ENCODE measurements at places on chromosomes 7 and 10. TPM values are rescaled to one million over a fixed set of nuclear protein-coding genes. Genes with fewer than 3 reads are reported as not detected.

DNA sequence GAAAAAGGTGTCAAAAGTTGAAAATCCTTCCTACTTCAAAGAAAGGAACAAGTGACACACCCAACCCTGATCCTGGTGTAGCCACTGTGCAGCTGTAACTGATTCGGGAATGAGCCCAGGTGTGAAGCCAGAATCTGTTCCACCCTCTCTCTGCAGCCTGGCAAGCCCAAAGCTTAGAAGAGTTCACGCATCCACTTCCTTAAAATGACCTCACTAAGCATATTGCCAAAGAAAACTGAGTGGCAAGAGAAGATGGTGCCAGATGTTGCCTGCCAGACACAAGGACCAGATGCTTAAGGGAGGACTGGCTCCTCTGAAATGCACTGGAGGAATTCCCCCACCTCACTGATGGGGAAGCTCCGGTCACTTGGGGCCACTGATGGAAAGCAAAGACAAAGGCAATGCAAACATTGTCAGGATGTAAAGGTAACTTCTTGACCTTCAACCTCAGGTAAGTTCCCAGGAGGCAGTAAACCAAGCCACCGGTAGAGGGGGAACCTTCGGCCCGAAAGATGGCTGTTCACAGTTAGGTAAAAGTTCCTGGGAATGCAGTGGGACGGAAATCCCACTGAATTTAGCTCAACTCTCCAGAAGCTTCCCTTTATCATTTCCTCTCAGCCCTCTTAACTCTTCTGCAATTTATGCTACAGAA lies 554.9 kb downstream of the KCNMA1 start:
- H3K4me3 ChIP-seq: no peak overlapping the region
- no peak overlapping the region for H3K27ac ChIP-seq
- H3K4me1 ChIP-seq: no peaks in the 10 kb centered on the region
- no peaks in the 10 kb centered on the region for H3K27me3 ChIP-seq

- H3K27ac ChIP-seq: no peak overlapping the region
- H3K4me1 ChIP-seq: peaks cover 3% of the 10 kb centered on the region
- no peaks in the 10 kb centered on the region for H3K27me3 ChIP-seq
- H3K4me3 ChIP-seq: no peak overlapping the region
- DNase-seq: peak; percentile 12
- no peaks in the 10 kb centered on the region for H3K36me3 ChIP-seq
Measured at GRCh38 chr10:66586897-66587679, 338.7 kb upstream of the LRRTM3 start.

DNA sequence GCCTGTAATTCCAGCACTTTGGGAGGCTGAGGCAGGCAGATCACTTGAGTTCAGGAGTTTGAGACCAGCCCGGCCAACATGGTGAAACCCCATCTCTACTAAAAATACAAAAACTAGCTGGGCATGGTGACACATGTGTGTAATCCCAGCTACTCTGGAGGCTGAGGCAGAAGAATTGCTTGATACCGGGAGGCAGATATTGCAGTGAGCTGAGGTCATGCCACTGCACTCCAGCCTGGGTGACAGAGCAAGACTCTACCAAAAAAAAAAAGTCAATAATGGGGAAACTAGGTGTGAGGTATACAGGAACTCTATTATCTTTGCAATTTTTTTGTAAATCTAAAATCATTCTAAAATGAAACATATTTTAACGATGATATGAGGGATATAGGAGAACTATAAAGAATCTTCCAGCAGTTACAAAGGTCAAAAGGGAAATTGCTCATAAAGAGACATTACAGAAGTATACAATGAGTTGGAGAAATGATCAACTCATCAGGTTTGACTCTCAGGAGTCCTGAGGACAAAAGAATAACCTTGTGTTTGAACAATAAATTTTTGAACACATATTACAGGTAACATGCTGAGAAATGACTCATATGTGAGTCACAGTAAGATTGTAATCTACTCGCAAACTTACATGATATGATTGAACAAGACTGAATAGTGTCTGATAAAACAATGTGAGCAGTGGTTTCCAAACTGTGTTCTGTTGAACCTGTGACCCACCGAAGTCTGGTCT lies 272.6 kb downstream of the FGFR2 start:
- no peaks in the 10 kb centered on the region for H3K36me3 ChIP-seq
- DNase-seq: no peak
- H3K27me3 ChIP-seq: no peaks in the 10 kb centered on the region
- H3K4me1 ChIP-seq: peaks cover 8% of the 10 kb centered on the region

- no peaks in the 10 kb centered on the region for H3K36me3 ChIP-seq
- H3K4me1 ChIP-seq: peaks cover 37% of the 10 kb centered on the region
- H3K27me3 ChIP-seq: no peaks in the 10 kb centered on the region
- DNase-seq: no peak
- no peak overlapping the region for H3K4me3 ChIP-seq
Measured at GRCh38 chr10:74033702-74034101, 35.8 kb downstream of the VCL start.

- no peak for DNase-seq
- H3K4me1 ChIP-seq: peaks cover 3% of the 10 kb centered on the region
- H3K27me3 ChIP-seq: no peaks in the 10 kb centered on the region
- H3K36me3 ChIP-seq: no peaks in the 10 kb centered on the region
- H3K27ac ChIP-seq: no peak overlapping the region
Measured at GRCh38 chr10:18221123-18221522, 80.9 kb downstream of the CACNB2 start.

DNA sequence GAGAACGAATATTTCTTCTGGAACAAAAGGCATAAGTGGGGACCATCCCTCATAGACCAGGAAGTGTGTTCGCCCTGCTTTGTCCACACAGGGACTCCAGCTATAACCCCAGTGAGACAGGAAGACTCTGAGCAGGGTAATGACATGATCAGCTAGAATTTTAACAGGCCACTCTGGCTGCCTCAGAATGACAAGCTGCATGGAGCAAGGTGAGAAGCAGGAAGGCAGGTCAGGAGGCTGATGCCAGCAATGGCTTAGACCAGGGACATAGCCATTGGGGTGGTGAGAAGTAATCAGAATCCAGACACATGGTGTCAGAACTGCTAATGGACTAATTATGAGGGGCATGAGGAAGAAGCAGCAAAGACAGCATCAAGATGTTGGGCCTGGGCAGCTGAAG lies 264.6 kb downstream of the GRID1 start:
- no peak overlapping the region for H3K27ac ChIP-seq
- no peaks in the 10 kb centered on the region for H3K27me3 ChIP-seq
- no peaks in the 10 kb centered on the region for H3K36me3 ChIP-seq
- H3K4me3 ChIP-seq: no peak overlapping the region

DNA sequence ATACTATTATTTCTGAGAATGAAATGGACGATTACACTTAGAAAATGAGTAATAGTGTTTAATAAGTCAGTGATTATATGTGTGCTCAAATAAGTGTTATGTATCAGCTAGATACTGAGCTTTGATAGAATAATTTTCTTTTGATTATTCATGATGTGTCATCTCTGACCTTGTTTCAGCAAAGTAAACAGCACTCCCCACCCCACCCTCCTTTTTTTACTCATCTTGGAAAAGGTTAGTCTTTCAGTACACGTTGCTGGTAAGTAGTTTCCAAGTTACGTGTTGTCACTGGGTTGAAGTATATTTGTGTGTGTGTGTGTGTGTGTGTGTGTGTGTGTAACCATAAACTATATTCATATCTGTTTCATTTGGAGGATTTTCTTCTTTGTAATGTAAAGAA lies 84.1 kb downstream of the GNAI1 start:
- no peak overlapping the region for H3K4me3 ChIP-seq
- H3K36me3 ChIP-seq: peaks cover 34% of the 10 kb centered on the region
- no peaks in the 10 kb centered on the region for H3K27me3 ChIP-seq
- H3K4me1 ChIP-seq: peaks cover 19% of the 10 kb centered on the region

DNA sequence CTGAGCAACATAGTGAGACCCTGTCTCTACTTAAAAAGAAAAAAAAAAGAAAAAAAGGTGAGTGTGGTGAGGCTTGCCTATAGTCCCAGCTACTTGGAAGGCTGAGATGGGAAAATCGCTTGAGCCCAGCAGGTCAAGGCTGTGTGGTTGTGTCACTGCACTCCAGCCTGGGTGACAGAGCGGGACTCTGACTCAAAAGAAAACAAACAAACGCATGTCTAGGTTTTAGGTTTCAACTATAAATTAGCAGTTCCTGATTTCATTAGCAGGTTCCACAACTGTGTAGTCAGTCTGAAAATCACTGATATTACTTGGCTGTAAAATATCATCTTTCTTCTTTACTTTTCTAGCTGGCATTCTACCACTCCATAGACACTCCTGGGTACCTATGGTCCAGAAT lies 155.7 kb upstream of the HGF start:
- no peak overlapping the region for H3K27ac ChIP-seq
- no peak for DNase-seq
- H3K27me3 ChIP-seq: no peaks in the 10 kb centered on the region
- no peaks in the 10 kb centered on the region for H3K4me1 ChIP-seq

- no peaks in the 10 kb centered on the region for H3K4me1 ChIP-seq
- peak; percentile 42 for DNase-seq
- no peaks in the 10 kb centered on the region for H3K27me3 ChIP-seq
- no peaks in the 10 kb centered on the region for H3K36me3 ChIP-seq
Measured at GRCh38 chr7:91233212-91233611, 31.0 kb upstream of the FZD1 start.

DNA sequence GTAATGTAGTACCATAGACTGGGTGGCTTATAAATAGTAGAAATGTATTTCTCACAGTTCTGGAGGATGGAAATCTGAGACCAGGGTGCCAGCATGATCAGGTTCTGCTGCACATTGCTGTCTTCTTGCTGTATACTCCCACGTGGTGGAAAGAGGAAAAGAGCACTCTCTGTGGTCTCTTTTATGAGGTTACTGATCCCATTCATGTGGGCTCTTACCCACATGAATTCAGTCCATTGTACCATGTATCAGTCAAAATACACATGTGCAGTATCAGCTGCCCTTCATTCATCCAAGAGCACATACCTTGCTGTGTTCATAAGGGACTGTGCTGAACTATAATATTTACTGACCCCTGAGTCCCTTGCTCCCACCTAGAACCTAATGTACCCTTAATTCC lies 17.1 kb downstream of the PNLIPRP2 start:
- H3K4me1 ChIP-seq: no peaks in the 10 kb centered on the region
- H3K36me3 ChIP-seq: no peaks in the 10 kb centered on the region
- no peak overlapping the region for H3K27ac ChIP-seq
- DNase-seq: no peak
- no peak overlapping the region for H3K4me3 ChIP-seq

- peaks cover 5% of the 10 kb centered on the region for H3K27me3 ChIP-seq
- no peak overlapping the region for H3K4me3 ChIP-seq
- H3K27ac ChIP-seq: no peak overlapping the region
- H3K4me1 ChIP-seq: no peaks in the 10 kb centered on the region
- no peaks in the 10 kb centered on the region for H3K36me3 ChIP-seq
Measured at GRCh38 chr10:48648172-48648942, 36.3 kb upstream of the WDFY4 start.

GRCh38 chr10:13227031-13227430 lies 7.1 kb downstream of the UCMA start:
- no peaks in the 10 kb centered on the region for H3K27me3 ChIP-seq
- no peak for DNase-seq
- no peaks in the 10 kb centered on the region for H3K36me3 ChIP-seq
- H3K27ac ChIP-seq: no peak overlapping the region
- H3K4me3 ChIP-seq: no peak overlapping the region

DNA sequence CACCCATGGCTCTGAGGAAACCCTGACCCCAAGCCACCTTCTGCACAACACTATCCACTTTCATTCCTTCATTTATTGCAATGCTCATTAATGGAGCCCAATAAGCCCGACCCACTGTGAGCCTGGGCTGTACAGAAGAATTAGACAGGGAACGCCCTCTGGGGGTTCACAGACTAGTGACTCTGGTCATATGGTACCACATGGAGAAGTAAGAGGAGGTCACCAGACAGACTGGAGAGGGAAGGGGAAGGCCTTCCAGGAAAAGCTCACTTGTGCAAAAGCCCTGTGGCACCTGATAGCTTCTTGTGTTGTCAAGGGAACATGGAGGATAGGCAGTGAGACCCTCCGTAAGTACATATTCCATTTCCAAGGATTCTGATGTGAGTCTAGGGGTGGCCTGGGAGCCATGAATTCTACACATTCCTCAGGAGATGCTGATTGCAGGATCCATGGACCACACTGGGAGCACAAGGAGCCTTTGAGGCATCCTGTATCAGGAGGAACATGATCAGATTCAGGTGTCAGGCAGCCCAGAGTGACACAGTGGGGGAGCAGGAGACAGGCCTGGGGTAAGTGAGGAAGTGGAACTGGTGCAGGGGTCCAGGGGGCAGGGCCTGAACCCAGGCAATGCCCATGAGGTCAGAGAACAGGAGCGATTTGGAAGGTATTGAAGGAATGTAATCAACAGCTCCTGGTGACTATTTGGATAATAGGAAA lies 19.9 kb downstream of the TMEM72 start:
- H3K27me3 ChIP-seq: no peaks in the 10 kb centered on the region
- H3K4me3 ChIP-seq: no peak overlapping the region
- peaks cover 11% of the 10 kb centered on the region for H3K4me1 ChIP-seq
- H3K36me3 ChIP-seq: no peaks in the 10 kb centered on the region
- DNase-seq: no peak
- H3K27ac ChIP-seq: no peak overlapping the region

DNA sequence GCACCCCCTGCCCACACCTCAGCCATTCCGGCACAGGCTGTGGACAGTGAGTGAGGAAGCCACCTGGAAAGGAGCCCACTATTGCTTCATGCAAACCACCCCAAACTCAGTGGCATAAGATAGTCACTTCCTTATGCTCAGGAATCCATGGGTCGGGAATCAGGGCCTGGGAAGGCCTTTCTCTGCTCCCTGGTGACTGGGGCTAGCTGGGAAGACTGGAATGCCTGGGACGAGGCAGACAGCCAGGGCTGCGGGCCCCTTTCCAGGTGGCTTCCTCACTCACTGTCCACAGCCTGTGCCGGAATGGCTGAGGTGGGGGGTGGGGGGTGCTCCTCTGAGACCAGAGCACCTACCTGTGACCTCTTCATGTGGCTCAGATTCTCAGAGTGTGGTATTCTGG lies 74.1 kb upstream of the GRB10 start:
- H3K27ac ChIP-seq: no peak overlapping the region
- H3K36me3 ChIP-seq: no peaks in the 10 kb centered on the region
- no peaks in the 10 kb centered on the region for H3K27me3 ChIP-seq
- DNase-seq: no peak

DNA sequence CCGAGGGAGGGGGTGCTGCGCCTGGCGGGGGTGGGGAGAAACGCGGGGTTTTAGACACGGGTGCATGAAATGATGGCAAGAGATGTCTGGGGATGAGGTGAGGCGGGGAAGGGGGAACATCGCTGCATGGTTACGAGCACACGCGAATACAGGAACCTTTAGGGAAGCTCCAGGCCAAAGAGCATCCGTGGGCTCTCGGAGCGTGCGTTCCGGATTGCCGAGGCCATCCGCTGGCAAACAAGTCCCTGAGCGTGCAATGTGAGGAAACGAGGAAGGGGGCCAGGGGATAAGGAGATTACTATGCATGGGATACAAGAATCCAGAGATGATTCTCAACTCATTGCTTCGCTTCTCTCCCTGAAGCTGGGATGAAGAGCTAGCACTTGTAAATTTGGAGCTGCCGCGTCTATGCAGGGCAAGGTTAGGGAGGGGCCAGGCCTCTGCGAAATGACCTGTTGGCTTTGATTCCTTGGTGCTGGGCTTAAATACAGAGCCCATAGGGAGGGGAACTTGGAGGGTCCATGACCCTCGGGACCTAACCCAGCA lies 520 bp upstream of the WNT2 start:
- H3K27me3 ChIP-seq: peaks cover 45% of the 10 kb centered on the region
- H3K4me3 ChIP-seq: peak overlapping the region; percentile 17
- H3K36me3 ChIP-seq: peaks cover 19% of the 10 kb centered on the region

OR13A1 gene
- total RNA-seq: 0.31 TPM

MYOF gene
- 194 TPM for total RNA-seq

LRRC17 gene
- 3.2 TPM for total RNA-seq

DBF4 gene
- 9.2 TPM for total RNA-seq

LBX1 gene
- total RNA-seq: 0.09 TPM

GJC3 gene
- not detected for total RNA-seq

FAM241B gene
- total RNA-seq: 8.8 TPM

SLC39A12 gene
- not detected for total RNA-seq

SHTN1 gene
- 28.4 TPM for total RNA-seq
